Skeletal muscle tissue (tissue), 5 donors: ENCODE measurements at places on chromosomes 2 and 18. TPM values are rescaled to one million over a fixed set of nuclear protein-coding genes. Genes with fewer than 3 reads are reported as not detected.

MOCOS gene
- 0.52 TPM for total RNA-seq

ST8SIA5 gene
- 2.1 TPM for total RNA-seq

PER2 gene
- 8.4 TPM for total RNA-seq

APLF gene
- 8.4 TPM for total RNA-seq

SIX2 gene
- total RNA-seq: 4.2 TPM

MRPS9 gene
- total RNA-seq: 23.5 TPM

DLX1 gene
- total RNA-seq: not detected

UGT1A10 gene
- not detected for total RNA-seq

DES gene
- 3,588 TPM for total RNA-seq

SRD5A2 gene
- not detected for total RNA-seq

STPG4 gene
- total RNA-seq: not detected

TBR1 gene
- total RNA-seq: not detected

CDH19 gene
- total RNA-seq: 3.1 TPM

ADGRF3 gene
- not detected for total RNA-seq
